ENCODE measurements at places on chromosomes 3 and 15.

DNA sequence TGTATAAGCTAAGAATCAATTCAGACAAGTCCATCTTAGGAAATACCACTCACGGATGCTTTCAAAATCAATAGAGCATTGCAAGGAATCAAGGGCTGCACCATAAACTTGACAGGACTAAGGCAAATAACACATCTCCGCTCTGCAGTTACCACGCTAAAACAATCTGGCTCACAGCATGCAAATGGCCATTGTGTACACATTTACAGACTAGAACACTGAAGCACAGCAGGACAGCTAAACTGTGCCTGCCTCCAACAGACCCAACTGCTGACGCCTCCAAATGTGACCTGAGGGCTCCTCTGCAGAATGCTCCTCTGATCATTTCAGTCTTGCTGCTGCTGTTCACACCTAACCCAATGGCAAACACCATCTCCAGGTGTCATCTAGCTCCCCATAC, 104.3 kb downstream of the MEX3B start:
- no peak for DNase-seq

- no peak for DNase-seq
Measured at GRCh38 chr3:51934139-51934850, 7.4 kb downstream of the RRP9 start.

GRCh38 chr3:14837878-14838258, 19.1 kb downstream of the FGD5 start:
- DNase-seq: no peak

- no peak for DNase-seq
Measured at GRCh38 chr15:82679626-82680199, 30.0 kb downstream of the AP3B2 start.

DNA sequence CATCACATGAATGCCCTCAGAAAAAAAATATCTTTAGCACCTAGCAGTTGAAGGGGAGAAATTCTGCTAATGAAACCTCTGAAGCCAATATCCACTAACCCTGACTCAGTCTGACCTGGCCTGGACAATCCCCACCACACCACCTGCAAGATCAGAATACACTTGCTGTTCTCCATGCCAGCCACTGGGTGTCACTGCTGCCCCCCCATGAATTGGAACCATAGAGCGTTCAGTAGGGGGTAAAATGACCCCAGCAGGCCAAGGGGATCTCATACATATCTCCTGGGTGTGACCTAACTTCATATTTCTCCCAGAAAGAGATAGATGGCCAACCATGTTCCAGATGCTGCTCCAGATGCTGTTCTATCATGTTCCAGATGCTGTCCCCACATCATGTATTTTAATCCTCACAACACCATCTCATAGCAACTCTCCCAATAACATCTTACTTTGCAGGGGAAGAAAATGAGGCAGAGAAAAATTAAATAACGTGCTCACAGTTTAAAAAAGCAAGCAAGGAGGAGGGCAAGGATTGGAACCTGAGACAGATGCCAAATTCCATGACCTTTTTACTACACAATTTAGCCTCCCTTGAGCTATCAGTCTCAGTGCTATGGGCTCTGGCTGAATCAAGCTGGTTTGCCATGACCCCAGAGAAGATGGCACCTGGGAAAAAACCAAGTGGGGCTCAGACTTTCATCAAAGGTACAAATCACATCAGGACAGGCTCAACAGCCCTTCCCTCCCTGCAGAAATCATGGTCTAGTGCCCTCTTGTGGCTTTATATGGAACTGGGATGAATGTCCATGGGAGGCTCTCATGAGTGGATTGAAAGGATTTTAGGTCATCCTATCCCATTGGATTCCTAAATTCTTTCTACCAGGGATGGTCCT, 12.4 kb downstream of the NTRK3 start:
- peak; percentile 32 for DNase-seq

DNA sequence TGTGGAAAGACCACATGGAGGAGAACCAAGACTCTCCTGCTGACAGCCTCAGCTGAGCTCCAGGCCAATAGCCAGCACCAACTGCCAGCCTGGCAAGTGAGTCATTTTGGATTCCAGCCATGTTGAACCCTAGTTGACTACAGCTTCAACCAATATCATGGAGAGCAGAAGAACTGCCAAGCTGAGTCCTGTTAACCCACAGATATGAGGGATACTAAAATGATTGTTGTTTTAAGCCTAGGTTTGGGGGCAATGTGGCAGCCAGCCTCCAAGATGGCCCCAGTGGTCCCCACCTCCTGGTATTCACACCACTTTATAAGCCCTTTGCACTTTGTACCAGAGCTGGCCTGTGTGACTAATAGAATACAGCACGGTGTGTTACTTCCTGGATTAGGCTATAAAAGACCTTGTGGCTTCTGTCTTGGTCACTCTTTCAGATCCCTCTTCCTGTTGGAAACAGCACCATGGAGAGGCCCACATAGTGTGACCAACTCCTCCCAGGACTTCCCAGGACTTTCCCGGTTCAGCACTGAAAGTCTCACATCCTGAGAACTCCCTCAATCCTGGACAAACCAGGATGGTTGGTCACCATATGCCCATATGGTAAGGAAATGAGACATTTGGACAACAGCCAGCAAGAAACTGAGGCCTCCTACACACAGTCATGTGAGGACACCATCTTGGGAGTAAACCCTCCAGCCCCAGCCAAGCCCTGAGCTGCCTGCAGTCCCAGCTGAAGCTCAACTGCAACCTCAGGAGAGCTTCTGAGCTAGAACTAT, 32.4 kb upstream of the CDV3 start:
- no peak for DNase-seq

DNA sequence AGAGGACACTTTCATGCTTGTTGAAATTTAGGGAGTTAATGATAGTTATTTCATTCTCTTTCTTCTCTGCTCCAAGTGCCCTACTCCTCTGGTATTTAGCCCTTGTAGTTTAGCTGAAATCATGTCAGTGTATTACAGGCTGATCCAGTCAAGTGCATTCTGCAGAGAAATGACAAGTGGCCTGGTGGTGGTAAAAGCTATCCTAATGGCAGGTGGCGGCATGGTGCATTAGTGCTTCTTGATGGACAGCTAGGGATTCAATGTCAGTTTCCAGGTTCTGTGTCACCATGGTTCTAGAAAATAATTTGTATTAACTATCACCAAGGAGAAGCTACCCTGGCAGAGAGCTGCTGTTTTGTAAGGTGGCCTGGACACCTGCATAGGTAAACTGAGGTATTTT, 90.0 kb upstream of the BNIP2 start:
- no peak for DNase-seq

DNA sequence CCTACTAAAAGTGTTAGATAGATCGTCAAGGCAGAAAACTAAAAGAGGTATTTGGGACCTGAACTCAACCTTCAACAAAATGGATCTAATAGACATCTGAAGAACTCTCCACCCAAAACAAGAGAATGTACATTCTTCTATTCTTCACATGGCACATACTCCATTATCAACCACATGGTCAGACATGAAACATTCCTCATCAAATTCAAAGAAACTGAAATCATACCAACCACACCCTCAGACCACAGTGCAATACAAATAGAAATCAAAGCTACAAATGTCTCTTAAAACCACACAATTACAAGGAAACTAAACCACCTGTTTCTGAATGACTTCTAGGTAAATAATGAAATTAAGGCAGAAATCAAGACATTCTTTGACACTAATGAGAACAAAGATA, 984.1 kb upstream of the GBE1 start:
- no peak for DNase-seq

DNA sequence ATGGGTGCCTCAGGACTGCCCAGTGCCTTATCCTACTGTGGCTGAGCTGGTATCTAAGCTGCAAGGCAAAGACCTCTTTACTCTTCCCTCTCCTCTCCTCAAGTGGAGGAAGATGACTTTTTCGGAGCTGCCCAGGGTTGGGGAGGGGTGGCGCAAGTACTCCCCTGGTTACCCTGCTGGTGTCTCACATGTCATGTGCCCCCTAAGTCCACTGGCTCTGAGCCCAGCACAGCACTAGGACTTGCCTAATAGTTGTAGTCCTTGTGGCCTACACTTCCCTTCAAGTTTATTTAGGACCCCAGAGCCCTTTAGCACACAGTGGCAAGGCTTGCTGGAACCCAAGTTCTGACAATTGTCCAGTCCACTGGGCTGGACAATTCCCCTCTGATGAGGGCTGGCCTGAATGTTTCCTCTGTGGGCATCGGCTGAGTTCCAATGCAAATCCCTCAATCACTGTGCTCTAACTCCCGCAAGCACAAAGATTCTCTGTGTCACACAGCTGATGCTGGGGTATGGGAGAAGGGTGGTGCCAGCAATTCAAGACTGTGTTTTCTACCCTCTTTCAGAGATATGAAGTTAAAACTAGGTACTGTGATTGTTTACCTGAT, 60.4 kb downstream of the UQCC5 start:
- DNase-seq: no peak

DNA sequence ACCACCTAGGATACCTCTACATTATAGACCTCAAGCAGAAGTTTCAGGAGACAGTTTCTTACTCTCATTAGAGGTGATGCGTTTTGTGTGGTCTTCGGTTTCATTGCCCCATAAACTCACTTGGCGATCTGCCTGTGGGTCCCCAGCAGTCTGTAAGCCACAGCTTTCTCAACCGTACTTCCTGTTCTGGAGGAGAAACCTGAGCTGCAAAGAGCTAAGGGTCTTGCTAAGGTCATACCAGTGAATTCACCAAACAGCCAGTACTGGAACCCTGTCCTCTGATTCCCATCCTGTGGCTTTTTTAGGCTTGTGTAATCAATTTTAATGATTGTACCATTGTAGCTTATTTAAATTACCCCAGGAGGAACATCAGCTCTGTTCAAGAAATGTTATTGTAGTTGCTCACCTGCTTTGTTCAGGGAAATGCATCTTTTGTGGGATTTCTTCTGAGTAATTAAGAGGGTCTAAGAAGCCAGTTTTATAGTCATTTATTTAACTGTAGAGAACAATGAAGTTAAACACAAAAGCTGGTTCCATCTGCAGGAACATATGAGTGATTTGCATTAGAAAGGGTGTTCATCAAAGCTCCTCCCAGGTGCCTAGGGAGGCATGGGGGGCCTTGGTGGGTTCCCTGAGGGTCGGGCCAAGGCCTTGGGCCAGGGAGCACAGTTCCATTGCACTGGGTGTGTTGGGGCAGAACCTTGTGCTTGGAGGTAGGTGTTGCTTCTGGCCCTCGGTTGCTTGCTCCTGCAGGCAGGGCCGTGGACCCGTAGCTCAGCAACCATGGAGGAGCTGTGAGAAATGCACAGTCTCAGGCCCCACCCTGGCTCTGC, 69.6 kb downstream of the APBA2 start:
- peak; percentile 72 for DNase-seq

DNA sequence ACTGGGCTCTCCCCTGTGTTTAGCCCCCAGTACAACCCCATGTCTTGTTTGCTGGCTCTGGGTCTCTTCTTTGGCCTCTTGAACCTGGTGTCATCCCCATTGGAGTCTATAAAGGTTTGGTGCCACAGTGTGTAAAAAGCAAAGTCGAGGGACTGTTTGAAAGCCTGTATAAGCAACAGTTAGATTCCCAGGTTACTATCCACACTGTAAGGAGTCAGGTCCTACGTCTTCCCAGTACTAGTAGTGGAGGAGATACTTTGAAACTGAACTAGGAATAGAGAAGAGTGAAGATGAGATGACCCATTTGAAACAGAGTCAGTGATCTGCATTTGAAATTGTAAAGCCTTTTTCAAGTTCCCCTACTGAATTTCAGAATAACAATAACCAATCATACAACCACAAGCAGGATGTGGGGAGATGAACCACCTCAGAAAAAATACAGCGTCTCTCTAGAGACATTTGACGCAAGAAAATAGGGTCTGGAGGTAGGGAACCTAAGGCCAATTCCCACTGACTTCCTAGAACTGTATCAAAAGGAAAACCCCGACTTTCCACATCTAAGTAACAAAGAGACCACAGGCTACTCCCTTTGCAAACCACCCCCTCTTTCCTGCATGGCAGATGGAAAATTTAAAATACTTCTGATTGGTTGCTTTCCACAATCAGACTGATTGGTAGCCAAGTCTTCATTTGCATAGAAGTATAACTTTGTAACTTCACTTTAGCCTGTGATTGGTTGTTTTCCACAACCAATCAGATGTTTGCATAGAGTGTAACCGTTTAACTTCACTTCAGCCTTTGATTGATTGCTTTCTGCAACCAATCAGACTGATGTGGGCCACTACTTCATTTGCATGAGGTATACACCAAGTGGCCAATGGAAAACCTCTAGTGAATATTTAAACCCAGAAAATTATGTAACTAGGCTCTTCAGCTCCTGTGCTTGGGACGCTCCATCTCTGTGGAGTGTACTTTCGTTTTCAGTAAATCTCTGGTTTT, 49.9 kb upstream of the NEDD4 start:
- DNase-seq: no peak

- DNase-seq: no peak
Measured at GRCh38 chr15:90316139-90316538, 35.9 kb upstream of the ZNF774 start.

- DNase-seq: no peak
Measured at GRCh38 chr3:63977893-63978292, 45.4 kb downstream of the PSMD6 start.

- DNase-seq: no peak
Measured at GRCh38 chr3:116896116-116896515, 186.5 kb downstream of the TUSC7 start.

DNA sequence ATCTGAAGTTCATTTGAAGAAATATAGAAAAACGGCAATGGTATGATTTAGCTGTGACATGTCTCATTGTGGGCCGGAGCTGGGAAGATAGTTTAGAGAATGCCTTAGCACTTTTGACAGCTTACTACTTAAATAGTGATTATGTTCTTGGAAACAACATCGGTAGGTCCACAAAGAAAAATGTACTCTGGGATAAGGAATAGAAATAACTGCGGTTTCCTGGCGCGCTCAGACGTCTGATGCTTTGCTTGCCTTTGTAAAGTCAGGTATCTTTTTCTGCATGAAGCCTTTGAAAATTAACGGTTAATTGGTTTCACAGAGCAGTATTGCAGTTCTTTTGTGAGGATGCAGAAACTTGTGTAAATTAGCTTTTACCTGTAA, 1.4 kb downstream of the USP3 start:
- DNase-seq: no peak

- no peak for DNase-seq
Measured at GRCh38 chr3:27571345-27571744, 87.2 kb upstream of the SLC4A7 start.
